ENCODE measurements at places on chromosomes 16 and 17.

DNA sequence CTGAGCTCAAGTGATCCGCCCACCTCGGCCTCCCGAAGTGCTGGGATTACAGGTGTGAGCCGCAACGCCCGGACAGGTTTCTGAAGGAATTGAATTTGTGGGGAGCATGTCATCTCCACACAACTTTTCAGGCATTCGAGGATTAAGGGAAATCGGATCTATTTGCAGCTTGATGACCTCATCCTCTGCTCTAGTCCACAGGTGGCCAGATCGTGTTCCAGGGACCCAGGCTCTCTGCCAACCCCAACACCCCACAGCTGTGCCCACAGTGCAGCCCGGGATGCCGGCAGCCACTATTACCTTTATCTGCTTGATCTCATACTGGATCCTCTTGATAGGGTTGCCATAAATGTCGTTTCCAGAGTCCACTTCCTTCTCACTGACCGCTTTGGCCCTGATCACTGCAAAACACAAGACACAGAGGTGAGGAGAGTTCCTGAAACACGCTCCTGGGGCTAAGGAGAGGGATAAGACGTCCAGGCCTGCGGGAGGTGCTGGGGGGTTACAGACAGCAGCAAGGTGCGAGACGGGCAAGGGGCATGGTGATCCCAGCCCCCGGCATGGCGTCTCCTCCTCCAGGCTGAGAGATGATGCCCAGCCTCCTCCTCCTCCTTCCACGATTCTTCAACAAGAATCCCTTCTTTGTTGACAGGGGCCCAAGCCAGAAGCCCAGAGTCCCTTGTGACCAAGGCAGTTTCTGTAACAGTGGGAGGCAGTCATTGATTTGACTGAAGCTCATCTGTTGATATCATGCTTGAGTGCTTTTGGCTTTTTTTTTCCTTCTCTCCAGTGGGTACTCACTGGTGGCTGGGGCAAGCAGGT, 29.3 kb downstream of the CEP295NL start:
- DNase-seq: no peak

DNA sequence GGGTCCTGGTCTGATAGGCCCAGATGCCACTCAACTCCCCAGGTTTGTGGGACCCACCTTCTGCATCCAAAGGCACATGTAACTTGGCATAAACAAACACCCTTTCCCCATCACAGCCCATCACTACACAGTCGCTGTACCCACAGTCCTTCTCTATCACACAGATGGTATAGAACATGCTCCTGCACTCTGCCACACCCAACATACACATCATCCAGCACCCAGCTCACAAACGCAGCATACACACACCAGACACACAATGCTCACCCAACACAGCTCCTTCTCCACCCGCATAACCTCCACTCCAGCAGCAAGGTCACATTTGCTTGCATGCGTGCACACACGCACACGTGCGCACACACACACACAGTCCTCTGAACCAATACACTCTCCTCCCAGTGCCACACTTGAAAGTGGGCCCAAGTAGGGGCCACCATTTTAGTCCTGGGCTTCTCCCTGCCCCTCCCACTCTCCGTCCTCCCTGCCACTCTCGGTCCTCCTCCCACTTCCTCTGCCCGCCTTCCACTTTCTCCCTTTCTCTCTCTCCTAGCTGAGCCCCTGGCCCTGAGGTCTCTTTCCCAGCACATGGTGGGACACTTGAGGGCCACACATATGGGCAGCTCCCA, 8.5 kb upstream of the TMEM92 start:
- DNase-seq: no peak

DNA sequence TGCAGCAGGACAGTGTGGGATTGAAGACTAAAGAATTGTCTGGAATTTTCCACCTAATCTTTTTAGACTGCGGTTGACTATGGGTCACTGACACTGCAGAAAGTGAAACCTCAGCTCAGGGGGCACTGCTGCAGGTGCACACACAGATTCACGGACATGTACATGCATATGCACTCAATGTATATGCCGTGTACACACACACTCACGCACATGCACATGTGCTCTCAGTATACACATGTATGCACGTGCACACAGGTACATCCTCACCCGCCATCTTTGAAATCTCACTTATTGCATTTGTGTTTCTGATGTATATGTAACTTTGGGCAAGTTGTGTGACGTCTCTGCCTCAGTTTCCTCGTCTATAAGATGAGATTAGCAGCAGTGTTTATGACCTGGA, 27.3 kb downstream of the CMIP start:
- DNase-seq: no peak

DNA sequence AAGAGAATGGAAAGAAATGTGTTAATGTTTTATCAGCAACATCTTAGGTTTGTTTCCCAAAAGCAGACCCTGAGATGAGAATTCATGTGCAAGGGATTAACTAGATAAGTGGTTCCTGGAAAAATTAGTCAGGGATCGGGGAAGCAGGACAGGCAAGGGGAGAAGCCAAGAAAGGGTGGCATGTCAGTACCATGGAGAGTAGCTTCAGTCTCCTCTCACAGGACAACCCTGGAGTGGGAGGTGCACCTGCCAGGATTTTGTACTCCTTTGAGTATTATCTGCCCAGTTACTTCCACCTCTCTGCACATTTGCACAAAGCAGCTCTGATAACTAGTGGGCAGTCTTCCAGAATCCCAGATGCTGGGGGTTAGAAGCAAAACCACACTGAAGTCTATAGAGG, 117.0 kb downstream of the RGS9 start:
- no peak for DNase-seq

DNA sequence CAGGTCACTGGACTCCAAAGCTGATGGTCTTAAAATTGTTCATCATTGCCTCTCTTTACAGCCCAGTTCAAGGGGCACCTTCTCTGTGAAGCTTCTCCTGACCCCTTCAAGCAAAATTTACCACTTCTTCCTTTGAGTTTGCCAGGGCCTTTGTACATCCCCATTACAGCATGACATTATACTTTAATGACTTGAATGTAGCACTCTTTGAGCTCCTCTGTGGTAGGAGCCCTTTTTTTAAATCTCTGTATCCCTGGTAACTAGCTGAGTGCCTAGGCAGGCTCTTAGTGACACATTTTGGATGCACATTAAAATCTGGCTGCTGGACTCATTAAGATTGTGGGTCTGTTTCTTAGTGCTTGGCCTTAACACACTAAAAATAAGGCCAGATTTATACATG, 412.1 kb downstream of the CA10 start:
- DNase-seq: no peak
